Kidney tubule cell (primary cell): ENCODE measurements at places on chromosomes 3 and 15.

DNA sequence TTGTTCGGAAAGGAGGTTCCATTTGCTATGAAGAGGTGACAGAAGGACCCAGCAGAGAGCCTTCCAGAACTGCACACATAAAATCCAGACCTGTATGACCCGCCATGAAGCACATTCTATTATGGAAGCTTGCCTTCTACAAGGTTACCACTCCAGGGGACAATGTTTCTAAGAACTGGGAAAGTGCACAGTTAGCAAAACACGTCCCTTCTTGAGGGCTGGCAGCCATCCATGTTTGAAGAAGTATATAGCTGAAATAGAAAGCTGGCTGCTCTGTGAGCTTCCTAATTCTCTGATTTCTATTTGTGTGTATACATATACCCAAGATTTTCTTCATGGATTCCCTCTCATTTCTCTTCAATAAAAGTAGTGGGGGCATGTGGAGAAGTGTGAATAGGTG is 74.6 kb downstream of the CNTN3 start:
- DNase-seq: no peak

DNA sequence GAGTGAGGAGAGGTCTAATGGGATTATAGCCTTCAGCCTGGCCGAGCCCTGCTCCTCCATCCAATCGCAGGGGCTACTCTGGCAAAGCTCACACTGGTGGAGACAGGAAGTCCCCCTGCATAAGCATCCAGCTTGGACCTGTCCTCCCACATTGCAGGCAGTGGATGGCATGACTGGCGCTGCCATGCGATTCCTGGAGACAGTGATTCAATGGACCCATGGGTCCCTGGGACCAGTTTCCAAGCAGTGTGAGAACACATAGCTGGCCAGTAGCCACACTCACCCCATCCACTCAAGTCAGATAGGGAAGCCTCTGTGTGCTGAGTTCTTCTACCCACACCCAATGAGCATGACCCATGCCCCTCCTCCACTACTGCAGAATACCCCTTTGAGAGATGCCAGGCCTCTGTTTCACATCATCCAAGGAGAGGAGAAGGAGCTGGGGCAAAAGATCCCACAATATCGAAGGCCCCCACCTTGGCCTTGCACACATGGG is 18.1 kb upstream of the POC1A start:
- no peak for DNase-seq

DNA sequence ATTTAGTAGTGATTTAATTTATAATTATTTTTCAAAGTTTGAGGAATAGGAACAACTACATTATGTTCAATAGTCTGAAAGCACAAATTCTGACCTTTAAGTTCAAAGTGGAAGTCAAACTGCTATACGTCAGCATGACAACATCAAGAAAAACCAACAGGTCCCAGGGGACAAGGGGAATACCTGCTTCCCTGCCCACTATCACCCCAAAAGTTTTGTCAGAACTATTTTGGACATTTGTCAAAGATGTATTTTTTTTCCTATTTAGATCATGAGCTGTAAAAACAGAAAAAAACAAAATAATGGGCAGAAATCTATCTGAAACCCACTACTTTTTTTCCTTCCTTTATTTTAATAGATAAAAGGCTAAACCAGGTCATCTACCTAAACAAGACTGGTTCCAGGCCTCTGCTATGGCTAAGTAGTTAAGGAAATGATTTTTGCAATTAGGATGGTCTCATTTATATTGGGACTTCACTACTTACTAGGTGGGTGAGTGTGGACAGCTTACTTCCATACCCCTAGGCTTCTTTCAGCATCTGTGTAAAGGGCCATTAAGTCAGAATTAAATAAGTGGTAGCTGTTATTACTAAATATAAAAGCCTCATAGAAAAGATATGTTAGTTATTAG is 746.3 kb downstream of the FHIT start:
- no peak for DNase-seq

DNA sequence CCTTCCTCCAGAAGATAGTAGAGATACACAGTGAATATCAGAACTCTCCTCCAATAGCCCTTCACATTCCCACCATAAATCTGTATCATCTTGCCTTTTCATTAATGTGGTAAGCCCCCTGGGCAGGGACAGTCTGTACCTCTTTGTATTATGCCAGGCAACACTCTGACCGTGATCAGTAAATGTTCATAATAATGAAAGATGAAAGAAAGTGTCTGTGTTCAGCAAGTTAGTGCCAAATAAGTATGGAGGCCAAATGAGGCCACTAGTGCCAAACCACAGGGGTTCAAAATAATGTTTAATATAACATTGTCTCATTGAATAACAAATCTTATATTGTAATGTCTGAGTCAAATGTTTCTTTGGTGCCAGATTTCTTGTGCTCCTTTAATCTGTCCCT is 104.3 kb downstream of the CMSS1 start:
- no peak for DNase-seq
